ENCODE measurements at places on chromosomes 6 and 20.
A peak's percentile ranks its signal among the peaks of the same experiment; 100 is the strongest.

DNA sequence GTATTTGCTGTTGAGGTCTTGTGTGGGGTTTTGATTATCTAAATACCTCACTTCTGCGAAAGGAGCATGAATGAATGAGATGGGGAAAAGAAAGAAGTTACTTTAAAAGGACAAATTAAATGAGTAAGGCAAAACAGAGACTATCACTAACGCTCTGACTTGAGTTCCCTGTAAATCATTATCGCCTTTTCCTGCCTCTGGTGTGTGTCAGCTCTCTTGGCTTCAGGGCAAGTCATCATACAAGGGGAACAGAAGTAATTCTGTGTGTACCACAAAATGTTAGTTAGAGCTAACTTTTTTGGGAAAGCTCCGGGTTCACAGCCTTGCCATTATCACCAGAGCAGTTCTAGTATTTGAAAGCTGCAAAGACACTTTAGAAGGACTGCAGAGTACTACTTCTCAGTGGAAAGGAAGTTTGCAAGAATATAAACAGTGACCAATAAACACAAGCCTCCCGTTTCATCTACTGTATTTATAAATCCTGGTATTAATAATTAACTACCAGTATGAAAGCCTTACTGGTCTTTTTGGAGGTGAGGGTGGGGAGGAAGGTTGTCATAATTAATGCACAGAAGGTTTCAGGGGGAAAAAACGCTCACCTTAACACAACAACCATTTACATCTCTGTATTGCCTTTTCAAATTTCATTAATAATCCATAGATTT is 1.2 kb downstream of the DZANK1 start:
- no peak for DNase-seq

DNA sequence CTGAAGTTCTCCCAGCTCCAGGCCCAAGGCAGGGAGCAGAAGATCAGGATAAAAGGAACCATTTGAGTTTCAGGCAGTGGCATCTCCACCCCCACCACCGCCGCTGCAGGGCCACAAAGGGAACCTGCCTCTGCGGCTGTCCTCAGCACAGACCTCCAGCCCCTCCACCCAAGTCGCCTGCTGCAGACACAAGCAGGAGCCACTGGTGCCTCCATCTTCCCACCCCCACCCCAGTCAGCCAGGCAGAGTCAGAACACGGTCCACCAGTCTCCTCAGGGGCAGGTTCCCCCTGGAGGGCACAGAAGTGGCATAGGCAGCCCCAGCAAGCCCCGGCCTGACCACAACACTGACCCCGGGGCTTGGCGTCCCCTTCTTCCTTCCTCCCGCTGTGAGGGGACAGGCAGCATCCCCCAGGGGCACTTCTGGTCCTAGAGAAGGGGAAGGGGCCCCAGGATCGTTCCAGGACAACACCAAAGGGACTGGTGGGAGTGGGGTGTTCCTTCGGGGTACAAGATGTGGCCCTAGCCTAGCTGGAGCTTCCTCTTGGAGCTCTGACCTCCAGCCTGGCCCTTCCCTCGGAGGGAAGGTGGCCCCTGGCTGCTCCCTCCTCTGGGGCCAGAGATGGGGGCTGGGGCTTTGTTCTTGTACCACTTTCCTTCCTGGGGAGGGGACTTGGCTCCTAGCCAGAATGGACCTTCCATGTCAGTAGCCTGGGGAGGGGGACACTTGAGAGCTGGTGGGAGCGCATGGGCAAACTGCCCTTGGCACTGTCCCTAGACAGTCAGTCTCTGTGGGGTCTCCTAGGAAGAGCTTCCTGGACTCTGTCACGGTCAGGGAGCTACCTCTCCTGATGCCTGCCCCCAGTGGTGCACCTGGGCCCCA is 36.0 kb downstream of the YTHDF1 start:
- DNase-seq: no peak

- DNase-seq: no peak
Observed at GRCh38 chr6:36855750-36856149, 16.5 kb upstream of the CPNE5 start.

DNA sequence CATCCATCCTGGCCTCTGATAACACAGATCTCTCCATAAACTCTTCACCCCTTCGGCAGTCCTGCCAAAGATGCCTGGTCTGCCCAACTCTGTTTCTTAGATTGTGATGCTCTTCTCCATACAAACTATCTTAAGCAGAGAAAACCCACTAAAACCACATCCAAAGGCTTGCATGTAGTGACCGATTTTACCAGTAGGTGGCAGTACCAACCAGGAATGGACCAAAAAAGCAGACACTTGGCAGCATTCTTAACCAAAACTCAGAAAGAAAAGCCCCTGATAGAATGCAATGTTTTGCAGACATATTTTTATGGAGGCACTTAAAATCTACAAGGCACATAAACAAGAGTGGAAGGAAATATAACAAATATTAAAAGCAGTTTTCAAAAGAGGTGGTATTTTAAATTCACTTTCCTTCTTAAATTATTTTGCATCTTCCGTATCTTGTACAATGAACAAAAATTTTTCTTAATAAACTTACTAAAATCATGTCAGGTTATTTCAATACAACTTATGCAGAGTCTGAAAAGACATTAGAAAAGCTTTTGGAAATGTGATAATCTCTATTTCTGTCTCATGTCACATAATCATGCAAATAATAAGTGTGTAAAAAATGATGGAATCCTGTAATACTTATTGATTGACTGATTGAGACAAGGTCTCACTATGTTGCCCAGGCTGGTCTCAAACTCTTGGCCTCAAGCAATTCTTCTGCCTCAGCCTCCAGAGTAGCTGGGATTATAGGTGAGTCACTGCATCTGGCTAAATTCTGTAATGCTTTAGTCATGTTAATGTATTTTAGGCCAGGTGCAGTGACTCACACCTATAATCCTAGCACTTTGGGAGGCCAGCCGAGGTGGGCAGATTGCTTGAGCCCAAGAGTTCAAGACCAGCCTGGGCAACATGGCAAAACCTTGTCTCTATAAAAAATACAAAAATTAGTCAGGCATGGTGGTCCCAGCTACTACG is 29.4 kb downstream of the LRP11 start:
- peak; percentile 67 for DNase-seq

- no peak for DNase-seq
Observed at GRCh38 chr6:49666930-49667757, 30.5 kb upstream of the RHAG start.

GRCh38 chr20:64261138-64261537 is 5.6 kb downstream of the PCMTD2 start:
- no peak for DNase-seq
